ENCODE measurements at places on chromosomes 1 and 21.

DNA sequence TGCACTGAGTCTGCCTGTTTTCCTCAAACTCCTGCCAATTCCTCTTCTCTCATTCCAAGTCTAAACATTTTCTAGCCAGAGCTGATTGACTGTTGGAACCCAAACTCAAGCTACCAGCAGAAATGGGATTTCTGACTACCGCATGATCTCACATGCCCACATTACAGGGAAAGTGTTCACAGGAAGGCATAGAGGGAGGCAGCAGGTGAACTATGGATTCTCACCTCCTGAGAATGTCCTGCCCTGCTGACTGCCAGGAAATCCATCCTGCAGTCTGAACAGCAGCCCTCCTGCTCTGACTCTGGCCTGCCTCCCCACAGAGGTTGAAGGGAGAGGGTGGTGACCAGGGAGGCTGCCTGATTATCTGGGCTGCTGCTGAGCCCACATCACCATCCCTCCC is 22.5 kb downstream of the IQGAP3 start:
- DNase-seq, result no peak

GRCh38 chr1:17143760-17144159 is 24.5 kb upstream of the PADI2 start:
- no peak for DNase-seq

DNA sequence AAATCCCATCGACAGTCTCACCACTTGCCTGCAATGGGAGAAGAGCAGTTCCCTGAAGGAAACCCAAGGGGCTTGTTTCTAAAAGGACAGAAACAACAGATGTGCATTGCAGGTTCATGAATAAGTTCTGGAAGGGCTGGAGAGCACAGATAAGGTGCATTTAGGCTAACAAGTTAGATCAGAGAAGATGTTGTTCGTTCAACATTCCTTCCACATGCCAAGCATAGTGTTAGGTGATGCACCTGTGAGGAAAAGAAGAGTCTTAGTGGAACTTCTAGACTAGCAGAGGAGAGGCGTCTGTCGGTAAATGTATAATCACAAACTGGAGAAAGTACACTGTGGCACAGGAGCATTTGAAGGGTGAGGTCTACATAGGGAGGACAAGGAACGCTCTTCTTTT is 98.0 kb downstream of the ST3GAL3 start:
- DNase-seq, result no peak

DNA sequence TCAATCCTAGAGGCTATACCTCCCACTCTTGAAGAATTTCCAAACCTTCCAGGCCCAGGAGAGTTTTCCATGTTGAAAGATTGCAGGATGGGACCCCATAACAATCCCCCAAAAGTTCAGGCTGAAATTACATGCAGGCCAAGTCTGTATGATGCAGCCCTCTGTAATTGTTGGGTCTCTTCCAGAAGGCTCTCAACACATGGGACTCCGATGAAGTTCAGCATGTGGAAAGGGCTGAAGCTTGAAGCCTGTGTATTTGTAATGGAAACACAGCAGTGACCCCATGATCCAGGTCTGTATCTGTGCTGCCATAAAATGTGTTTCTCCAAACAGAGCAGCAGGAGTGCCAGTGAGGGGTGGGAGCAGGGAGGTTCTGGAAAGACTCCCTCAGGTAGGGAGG is 202.5 kb upstream of the LYPLAL1 start:
- DNase-seq, result no peak

DNA sequence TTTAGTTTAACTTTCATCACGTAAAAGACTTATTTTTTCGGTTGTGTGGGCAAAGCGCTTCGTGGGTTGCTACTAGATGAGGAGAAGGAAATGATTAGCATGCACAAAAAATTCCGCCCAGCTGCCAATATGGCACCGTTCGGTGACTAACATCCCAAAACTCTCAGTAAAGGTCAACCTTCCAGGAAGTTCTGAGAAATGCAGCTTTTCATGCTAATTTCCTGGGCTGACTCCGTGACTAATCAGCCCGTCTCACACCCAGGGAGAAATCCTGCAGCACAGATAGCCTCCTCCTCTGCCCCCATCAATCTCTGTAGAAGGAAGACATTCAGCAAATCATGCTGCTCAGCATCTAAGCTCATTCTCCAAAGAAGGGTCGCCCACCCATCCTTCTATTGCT is 34.1 kb downstream of the TMCO4 start:
- DNase-seq, result no peak

DNA sequence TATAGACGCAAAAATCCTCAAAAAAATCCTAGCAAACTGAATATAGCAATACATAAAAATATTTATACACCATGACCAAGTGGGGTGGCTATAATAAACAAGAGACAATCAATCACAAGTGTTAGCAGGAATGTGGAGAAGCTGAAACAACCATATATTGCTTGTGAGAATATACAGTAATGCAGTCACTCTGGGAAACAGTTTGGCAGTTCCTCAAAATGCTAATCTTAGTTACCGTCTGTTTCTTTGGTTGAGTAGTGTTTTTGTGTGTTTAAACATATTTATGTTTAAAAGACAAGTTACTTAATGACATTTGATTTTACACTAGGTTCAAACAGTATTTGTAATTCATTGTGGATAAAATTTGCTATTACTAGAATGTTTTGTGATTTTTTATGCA is 792.0 kb downstream of the LTN1 start:
- DNase-seq, result peak; percentile 6

DNA sequence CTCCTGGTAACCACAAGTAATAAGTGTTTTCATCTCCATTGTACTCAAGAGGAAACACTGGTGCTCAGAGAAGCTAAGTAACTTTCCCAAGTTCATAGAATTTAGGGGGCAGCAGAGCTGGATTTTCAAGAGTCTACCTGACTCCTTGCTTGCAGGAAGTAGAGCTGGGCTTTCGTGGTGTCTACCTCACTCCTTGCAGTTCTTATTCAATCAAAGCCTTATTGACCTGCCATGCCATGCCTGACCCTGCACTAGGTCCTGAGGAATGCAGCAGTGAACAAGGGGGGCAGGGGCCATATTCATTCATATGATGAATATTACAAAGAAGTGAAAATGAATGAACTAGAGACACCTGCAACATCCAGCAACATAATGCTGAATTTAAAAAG is 93.3 kb downstream of the GLIS1 start:
- no peak for DNase-seq

GRCh38 chr1:166086113-166086883 is 80.5 kb downstream of the FAM78B start:
- no peak for DNase-seq

DNA sequence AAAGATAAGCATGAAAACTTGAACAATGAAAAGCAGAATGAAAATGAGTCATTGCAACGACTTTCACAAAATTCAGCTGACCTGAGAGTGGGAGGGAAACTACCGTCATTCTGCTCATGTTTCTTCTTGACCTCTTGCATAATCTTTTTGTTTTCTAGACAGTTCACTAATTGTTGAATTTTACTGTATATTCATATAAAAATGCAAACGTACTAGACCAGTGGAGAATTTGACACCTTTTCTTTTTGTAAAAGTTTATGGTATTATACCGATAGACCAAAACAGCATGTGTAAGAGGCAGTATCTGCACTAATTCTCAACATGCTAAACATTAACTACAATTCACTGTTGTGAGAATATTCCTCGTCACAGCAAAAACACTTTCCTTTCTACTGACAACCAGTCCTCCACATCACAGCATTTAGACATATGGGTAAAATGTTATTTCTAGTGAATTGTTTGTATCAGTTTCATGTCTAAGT is 137.8 kb downstream of the GREM2 start:
- no peak for DNase-seq

DNA sequence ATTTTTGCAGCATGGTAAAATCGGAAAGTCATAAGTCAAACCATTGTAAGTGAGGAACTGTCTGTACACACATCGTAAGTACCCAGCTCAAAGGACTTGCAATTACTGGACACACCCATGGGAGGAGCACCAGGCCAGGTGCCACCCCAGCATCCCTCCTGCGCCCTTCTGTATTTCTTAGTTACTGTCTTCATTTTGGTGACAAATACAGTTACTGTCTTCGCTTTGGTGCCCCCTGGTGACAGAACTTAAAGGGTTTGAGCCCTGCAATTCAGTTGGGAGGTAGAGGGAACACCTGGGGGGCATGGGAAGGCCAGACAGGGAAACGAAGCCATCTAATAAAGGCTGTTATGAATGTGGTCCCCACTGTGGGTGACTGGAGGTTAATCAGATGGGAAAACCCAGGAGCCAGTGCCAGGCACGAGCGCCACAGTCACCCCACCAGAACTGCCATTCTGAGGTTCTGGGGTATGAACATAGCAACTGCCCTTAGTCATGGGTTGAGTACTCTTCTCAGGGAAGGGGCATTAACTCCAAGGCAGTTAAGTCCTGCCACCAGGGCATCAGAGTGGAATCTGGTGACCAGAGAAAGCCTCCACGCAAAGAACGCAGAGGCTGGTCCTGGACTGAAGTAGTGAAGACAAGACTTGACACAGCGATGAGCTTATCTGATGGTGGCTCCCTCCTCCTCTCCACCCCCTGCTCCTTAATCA is 612.9 kb downstream of the PTPRU start:
- DNase-seq, result peak; percentile 47

- no peak for DNase-seq
Measured at GRCh38 chr21:44684483-44684882, 2.5 kb upstream of the KRTAP12-1 start.

GRCh38 chr1:207971331-207972219 is 60.6 kb upstream of the CD34 start:
- DNase-seq, result no peak

DNA sequence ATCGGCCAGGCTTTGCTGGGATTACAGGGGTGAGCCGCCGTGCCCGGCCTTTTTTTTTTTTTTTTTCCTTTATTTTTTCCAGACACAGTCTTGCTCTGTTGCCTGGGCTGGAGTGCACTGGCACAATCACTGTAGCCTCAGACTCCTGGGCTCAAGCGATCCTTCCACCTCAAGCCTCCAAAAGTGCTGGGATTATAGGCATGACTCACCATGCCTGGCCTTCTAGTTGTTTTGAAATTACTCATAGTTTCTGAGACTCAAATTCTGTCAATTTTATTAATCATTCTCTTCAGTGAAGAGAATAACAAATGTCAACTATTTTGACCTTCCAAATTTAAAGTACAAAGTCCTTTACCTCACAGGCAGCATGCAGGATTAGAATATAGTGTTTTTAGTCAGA is 374.5 kb downstream of the PLA2G4A start:
- no peak for DNase-seq

DNA sequence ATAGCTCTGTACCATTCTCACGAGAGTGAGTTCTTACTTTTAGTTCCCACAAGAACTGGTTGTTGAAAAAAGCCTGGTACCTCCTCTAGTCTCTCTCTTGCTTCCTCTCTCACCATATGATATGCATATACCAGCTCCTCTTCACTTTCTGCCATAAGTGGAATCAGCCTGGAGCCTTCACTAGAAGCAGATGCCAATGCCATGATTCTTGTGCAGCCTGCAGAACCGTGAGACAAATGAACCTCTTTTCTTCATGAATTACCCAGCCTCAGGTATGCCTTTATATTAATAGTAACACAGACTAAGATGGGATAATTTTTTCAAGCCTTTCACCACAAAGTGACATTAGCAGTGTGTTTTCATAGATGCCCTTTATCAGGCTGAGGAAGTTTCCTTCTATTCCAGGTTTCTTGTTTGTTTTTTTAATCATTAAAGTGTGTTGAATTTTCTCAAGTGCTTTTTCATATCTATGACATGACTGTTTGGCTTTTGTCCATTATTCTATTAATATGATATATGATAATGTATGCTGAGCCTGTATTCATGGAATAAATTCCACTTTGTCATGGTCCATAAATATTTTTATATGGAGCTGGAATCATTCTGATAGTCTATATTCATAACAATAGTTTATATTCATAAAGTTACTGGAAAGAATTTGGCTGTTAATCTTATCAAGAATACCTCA is 40.7 kb upstream of the C1orf185 start:
- DNase-seq, result no peak

DNA sequence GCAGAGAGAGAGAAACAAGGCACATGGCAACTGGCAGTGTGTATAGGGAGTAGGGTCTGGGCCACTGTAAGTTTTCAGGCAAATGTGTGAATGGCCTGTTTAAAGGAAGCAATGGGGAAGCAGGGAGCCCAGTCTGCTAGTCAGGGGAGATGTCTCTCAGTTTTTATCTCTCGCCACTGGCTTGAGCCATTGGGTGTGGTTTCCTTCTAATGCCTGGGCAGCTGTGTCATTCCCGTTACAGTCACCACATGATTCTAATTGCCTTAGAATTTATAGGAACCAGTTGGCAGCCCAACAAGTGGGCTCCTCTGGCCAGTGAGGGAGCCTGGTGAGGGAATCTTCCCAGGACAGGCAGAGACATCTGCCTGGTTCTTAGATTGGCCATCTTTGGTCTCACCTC is 182.4 kb downstream of the DISC1 start:
- DNase-seq, result peak; percentile 89

- peak; percentile 33 for DNase-seq
Measured at GRCh38 chr1:64601207-64601606, 131.3 kb downstream of the CACHD1 start.

GRCh38 chr1:23417570-23417969 is 7.0 kb downstream of the TCEA3 start:
- peak; percentile 79 for DNase-seq

GRCh38 chr21:28317177-28317950 is 675.3 kb downstream of the LTN1 start:
- DNase-seq, result no peak

GRCh38 chr1:157105988-157106812 is 6.6 kb upstream of the ETV3L start:
- no peak for DNase-seq

DNA sequence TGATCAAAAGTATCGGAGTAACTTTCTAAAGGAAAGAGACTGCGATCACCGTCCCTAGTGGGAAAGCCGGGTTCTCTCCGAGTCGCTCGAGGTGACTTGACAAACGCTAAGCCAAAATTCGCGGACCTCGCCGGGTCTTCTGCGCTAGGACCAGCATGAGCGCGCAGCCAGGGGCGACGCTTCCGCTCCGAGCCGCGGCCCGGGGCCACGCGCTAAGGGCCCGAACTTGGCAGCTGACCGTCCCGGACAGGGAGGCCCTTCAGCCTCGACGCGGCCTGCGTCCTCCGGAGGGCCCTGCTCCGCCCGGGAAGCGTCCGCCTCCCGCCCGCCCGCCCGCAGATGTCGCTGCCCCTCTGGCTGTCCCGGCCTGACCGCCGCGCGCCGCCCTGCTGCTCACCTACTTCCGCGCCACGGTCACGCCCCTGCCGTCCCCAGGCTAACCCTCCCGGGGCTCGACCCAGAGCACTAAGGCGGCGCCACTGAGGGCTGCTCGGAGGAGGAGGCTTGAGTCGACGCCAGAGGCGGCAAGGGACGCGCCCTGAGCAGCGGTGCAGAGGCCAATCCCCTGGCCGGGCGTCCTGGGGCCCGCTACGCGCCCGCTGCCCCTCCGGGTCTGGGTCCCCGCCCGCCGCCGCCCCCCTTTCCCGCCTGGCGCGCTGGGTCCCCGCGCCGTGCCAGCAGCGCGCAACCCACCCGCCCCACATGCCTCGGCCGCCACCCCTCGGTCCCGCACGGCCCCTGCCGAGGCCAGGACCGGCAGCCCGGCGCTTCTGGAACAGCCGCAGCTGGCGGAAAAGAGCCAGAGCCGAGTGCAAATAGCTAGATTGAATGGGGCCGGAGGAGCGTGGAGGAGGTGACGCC is 896 bp upstream of the DUSP10 start:
- DNase-seq, result peak; percentile 85

Data from hematopoietic multipotent progenitor cell treated with erythropoietin and hydrocortisone succinate and interleukin-3 and kit ligand, for 8 days (in vitro differentiated cells).